Left hindlimb (tissue), 1 donor: ENCODE measurements at places on chromosomes 13 and 19.

DNA sequence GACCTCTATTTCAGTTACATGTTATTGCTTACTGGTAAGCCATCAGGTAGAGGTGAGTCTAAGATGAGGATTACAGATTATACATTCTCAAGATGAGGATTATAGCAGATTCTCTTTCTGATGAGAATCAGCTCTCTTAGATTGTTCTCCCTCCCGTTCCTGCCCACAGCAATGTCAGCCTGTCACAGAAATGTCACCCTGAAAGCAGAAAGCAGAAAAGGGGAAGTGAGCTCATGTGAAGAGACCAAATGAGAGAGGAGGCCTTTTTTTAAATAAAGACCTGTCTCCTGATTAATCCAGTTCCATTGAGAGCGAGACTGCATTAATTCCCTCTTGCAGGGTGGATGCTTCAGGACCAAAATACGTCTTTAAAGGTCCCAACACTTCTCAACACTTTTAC, 445.6 kb downstream of the KCTD12 start:
- no peak for DNase-seq

- DNase-seq = no peak
These were observed 9.2 kb upstream of the SERP2 start for GRCh38 chr13:44364345-44365000.

- peak; percentile 64 for DNase-seq
These were observed 14.0 kb upstream of the GJA3 start for GRCh38 chr13:20174656-20175405.

- DNase-seq = no peak
These were observed 4.2 kb upstream of the RGL3 start for GRCh38 chr19:11423164-11423790.

GRCh38 chr19:13117176-13117771, 734 bp upstream of the TRMT1 start:
- DNase-seq = no peak

GRCh38 chr13:73327579-73327978, 268.8 kb downstream of the KLF5 start:
- no peak for DNase-seq

DNA sequence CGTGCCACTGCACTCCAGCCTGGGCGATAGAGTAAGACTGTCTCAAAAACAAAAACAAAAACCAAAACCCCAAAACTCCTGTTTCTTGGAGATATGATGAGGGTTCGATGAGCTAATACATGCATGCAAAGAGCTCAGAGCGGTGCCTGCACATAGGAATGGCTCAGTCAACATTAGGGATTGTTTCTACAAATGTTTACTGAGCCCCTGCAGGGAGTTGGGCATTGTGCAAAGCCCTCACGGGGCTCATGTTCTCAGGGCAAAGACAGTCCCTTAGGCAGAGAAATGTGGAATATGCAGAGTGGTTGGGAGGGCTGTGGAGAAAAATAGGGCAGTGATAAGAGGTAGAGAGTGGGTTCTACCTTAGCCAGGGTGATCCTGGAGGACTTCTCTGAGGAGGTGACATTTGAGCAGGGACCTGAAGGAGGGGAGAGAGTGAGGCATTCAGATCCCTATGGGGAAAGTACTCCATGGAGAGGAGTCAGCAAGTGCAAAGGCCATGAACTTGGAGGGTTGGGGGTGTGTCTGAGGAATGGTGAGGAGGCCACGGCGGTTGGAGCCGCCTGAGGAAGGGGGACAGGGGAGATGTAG, 1.5 kb upstream of the EHD2 start:
- DNase-seq = no peak

- DNase-seq = no peak
These were observed 334.8 kb downstream of the SLC7A1 start for GRCh38 chr13:29260684-29261083.

DNA sequence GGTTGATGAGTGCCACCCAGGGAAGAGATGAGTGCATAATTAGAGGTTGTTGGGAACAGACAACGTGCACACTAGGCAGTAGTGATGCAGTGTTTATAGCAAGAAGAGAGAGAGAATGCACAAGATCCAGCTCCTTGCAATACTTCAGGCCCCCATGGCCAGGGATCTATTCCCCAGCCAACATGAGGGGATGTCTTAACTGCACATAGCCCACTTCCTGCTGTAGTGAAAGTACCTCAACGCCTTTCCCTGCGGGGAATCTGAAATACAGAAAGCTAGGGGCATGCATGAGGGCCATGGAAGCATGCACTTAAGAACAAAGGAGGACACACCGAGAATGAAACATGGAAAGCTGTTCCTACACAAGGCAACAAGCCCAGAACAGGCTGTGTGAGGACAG, 636.7 kb upstream of the GPC6 start:
- no peak for DNase-seq

GRCh38 chr13:44136696-44137268, 236.8 kb upstream of the SERP2 start:
- no peak for DNase-seq

DNA sequence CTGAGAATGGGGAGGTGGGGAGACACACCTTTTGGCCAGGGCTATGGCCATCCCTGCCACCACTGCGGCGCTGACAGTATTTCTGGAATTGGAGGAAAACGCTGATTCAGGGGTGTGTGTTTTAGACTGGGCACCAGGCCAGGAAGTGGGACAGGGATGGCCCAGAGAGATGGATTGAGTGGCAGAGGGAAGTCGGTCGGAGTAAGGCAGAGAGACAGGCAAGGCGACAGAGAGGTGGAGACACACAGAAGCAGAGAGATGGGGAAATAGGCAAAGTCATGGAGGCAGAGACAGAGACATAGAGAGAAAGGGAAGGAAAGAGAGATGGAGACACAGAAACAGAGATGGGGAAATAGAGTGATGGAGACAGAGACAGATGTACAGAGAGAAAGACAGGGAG, 4.1 kb upstream of the C19orf81 start:
- no peak for DNase-seq

DNA sequence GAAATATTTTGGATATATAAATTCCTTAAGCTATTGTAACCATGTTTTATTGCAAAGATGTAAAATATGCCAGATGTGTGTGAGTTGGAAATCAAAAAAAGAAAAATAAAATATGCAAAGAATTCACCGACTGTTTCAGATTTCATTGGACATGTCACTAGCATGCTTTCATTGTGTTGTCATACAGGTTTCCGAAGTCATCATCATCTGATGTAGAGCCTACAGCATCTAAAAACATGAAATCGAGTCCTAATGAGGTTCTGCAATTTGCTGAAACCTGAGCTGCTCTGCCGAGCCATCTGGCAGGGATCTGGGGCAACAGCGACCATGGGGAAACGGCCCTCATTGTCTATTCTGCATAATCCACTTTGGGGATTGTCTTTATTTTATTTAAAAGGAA, 196.1 kb upstream of the MAB21L1 start:
- DNase-seq = no peak

GRCh38 chr13:35712907-35713761, 236.6 kb upstream of the MAB21L1 start:
- peak; percentile 68 for DNase-seq

DNA sequence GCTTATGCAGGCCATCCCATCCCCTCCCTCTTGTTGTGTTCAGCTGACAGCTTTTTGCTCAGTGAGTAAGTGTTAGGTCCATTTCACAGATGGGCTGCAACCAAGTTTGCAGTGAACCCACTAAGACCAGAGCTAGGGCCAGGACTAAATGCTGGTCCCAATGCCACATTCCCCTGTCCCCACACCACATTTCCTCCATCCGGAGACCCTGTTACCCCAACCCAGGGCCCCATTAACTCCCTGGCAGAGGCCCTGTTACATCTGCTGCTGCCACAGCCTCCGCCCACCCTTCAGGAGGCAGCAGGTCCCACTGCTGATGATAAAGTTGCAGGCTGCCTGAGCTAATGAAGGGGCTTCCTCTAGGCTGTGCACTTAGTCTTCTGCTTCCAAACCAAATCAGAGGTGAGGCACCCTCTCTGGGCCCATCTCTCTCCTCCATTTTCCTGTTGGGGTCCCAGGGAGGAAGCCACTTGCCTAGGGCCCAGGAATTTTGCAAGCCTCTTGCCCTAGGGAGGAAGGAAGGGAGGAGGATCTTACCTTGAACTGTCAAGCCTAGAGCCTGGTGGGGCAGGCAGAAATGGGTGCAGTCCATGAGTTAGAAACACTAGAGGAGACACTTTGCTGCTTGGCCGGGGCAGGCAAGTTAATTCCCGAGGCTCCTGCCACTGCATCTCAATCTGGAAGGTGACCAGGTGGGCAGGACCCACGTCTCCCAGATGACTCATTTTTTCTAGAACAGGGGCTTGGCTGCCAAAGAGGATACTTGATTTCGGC, 3.4 kb upstream of the USF2 start:
- no peak for DNase-seq

DNA sequence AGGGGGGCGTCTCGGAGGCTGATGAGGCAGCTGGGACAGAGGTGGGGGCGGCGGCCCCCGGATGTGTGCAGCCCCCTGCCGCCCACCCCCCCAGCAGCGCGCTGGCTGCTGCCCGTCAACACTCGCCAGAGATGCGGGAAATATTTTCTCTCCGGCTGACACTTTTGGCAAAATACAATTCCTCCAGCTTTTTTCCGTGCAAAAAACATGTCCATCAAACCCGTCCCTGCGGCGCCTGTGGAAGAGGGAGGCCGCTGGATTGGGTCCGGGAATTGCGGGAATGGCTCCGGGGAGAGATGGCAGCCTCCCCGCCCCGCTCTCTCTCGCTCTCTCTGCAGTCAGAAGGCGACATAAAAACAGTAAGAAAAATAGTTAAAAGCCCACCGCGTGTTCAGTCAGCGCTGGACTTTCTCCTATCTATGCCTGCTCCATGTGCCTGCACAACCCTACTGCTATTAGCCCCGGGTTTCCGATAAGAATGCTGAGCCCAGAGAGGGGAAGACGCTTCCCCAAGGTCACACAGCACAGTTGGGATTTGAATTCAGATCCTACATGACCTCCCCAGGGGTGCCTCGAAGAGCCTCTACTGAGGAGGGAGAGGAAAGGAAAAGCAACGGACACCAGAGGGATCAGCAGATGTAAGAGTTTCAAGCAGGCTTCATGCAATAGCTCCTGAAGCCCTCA, 23.2 kb downstream of the ZNRF4 start:
- DNase-seq = peak; percentile 40

GRCh38 chr19:43814663-43815352, 12.3 kb upstream of the ZNF283 start:
- no peak for DNase-seq
